Fibroblast of the aortic adventitia (primary cell): ENCODE measurements at places on chromosomes 4 and X.
A peak's percentile ranks its signal among the peaks of the same experiment; 100 is the strongest.

DNA sequence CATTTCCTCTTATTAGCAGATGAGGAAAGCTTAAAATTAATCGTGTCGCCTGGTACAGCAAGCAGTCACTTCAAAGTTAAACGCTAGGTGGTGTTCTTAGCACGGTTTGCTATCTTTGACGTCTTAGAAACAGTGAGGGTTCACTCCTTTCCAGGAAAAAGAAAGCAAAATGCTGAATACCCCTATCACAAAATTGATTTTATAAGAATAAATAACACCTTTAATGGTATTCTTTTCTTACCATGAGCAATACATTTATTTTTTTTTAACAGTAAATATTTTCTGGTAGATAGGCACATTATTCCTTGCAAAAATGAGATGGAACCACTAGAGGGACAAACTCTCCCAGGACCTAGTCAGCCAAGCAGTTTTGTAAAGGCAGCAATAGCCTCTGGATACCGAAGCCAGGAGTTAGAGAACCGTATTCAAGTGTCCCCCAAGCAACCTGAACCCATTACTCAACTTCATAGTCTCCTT, 153.9 kb downstream of the KDR start:
- peak; percentile 73 for DNase-seq

DNA sequence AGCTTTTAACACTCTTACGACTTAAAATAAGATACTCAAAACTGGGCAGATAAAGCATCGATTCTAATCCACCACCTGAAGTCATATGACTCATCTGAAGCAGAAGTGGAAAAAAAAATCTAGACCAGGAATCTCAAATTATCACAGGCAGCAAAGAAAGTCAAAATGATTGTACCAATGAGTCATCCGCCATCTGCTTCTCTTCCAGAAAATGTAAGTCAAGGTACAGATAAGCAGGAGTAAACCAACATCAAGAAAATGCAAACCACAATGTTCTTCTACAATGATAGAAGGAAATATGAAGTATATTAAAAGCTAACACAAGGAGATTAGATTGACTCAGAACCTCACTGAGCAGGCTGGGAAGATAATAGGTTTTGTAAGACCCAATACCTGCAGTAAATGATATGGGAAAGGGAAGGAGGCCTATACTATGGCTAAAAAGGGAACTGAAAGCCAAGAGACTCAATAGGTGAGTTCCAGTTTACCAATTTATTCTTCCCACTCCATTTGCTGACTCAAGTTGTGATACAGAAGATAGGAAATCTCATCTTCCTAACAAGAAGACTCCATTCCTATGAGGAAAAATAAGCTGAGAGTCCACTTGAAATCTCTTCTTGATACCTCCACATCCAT, 88.4 kb upstream of the TET2 start:
- peak; percentile 86 for DNase-seq

DNA sequence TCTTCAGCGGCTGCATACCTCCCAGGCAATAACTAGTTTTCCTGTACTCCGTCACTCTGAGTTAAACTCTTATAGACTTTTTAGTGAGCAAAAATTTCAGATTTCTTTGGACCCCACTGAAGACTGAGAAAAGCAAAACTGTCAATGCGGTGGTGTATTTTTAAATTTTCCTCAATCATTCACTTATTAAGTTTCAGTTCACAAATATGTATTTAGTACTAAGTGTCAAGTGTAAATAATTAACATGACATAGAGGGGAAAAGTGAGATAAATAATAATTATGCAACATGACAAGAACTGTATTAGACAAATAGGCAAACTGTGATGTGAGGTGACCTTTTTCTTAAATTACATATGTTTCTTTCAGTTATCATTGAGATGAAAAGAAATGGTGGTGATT, 124.4 kb downstream of the NAF1 start:
- no peak for DNase-seq

- DNase-seq, result no peak
Measured at GRCh38 chr4:1831331-1831730, 24.6 kb downstream of the LETM1 start.

- no peak for DNase-seq
Measured at GRCh38 chr4:128978985-128979384, 114.4 kb downstream of the SCLT1 start.

- peak; percentile 54 for DNase-seq
Measured at GRCh38 chr4:88720451-88721428, 23.1 kb upstream of the NAP1L5 start.

DNA sequence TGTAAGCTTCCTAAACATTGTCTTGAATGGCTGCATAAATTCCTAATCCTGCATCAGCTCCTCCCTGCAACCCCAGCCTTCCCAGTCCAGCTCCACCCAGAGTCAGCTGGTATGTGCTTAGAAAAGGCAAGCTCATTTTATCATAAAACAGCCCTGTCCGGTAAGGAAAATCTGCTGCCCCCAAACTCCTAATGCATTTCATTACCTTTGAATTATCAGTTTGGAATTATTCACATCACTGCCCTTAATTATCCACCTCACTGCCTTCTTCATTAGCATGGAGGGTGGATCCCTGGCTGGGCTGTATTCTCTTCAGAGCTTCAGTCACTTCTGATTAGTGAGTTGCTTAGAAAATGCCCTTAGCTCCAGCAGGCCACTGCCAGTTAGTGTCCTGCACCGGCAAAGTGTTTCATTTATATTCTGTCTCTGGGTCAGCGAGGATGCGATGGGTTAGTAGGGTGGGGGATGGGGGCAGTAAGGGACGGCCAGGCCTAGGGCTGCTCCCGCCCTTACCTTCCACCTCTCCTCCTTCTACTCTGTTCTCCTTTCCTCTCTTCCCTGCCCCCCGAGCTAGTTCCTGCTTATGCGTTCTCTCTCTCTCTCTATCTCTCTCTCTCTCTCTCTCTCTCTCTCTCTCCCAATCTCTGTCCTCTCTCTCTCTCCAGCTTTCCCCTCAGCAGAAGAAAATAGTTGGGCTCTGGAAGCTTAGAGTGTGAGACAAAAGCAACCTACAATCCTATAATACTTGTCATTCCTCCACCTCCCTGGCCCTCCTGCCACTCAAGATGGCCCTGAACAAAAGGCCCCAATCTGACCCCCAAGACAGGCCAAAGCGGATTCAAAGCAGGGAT, 174.8 kb upstream of the KLF3 start:
- peak; percentile 71 for DNase-seq

- peak; percentile 11 for DNase-seq
Measured at GRCh38 chrX:71909956-71910355, 689 bp upstream of the NHSL2 start.

DNA sequence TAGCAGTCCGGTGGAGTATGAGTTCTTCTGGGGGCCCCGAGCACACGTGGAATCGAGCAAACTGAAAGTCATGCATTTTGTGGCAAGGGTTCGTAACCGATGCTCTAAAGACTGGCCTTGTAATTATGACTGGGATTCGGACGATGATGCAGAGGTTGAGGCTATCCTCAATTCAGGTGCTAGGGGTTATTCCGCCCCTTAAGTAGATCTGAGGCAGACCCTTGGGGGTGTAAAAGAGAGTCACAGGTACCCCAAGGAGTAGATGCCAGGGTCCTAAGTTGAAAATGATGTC, 852 bp downstream of the MAGEH1 start:
- no peak for DNase-seq

GRCh38 chrX:100440006-100440405, 29.9 kb upstream of the PCDH19 start:
- no peak for DNase-seq

GRCh38 chr4:8681391-8681790, 88.8 kb downstream of the CPZ start:
- no peak for DNase-seq

- peak; percentile 21 for DNase-seq
Measured at GRCh38 chrX:147917700-147918695, 6.3 kb downstream of the FMR1 start.

- DNase-seq, result peak; percentile 69
Measured at GRCh38 chr4:139144161-139144859, 32.7 kb downstream of the ELF2 start.

- no peak for DNase-seq
Measured at GRCh38 chrX:155611302-155611701, 1.4 kb downstream of the TMLHE start.

DNA sequence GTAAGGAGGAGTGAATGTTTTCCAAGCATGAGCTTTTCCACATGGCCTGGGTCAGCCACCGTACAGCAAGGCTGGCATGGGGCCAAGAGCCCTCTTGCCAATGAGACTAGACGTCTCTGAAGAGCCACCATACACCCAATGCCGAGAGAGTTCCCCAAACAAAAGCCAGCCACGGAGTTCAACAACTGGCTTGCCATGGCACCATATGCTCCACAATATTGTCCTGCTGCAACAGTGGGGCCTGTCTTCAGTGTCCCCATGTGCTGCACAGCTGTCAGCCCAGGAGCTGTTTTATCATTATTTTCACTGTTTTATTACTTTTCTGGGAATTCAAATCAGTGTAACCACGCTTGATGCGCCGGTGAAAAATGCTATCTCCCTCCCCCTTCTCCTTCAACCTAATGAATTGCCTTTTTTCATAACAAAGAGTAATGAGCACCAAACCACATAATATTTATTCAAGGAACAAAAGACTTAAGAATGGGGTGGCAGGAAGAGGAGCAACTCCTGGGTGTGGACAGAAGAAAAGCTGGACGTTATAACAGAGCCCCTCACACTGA, 18.4 kb downstream of the MAML3 start:
- DNase-seq, result no peak

GRCh38 chr4:83075311-83076095, 39.0 kb downstream of the PLAC8 start:
- peak; percentile 72 for DNase-seq

- no peak for DNase-seq
Measured at GRCh38 chrX:74546984-74547383, 67.4 kb downstream of the RLIM start.

DNA sequence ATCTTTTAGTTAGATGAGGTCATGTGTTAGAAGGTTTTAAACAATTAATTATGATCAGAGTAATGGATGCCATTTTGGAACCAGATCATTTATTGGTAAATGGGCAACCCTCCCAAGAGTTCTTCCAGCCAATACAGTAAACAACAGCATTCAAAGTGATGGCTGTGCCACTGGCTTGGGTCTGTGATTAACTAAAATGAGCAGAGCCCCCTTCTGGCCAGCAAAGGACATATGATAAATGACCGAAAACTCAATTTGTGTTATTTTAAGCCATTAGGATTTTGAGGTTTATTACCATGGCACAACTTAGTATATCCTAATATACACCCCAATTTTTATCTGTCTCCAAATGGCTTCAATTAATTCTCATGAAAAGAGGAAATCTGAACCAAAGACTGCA, 90.8 kb upstream of the NPFFR2 start:
- DNase-seq, result peak; percentile 9

GRCh38 chr4:7844594-7844991, 95.1 kb downstream of the AFAP1 start:
- peak; percentile 99 for DNase-seq

- no peak for DNase-seq
Measured at GRCh38 chr4:98055800-98056501, 87.3 kb downstream of the STPG2 start.

GRCh38 chr4:106687026-106687425, 318.4 kb upstream of the GIMD1 start:
- DNase-seq, result peak; percentile 27

DNA sequence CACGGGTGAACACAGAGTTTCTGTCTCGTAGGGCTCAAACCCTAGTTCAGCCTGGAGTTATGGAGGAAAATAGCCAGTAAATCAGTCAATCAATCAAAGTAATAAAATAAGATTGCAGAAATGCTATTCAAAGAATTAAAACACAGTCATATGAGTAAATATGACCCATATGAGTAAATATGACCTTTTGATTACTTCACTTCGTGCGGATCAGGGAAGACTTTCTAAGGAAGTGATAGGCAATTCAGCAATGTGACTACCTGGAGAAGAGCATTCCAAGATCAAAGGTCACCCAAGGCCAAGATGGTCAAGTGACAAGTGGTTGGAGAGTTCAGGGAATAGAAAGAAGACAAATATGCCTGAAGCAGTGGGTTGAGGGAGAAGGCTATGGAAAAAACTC, 722.6 kb downstream of the ADGRL3 start:
- no peak for DNase-seq

GRCh38 chr4:79977131-79977840, 95.7 kb downstream of the ANTXR2 start:
- DNase-seq, result no peak

- DNase-seq, result no peak
Measured at GRCh38 chr4:26031704-26032103, 117.7 kb downstream of the SMIM20 start.

GRCh38 chr4:17385403-17385802, 126.5 kb downstream of the QDPR start:
- DNase-seq, result peak; percentile 47

GRCh38 chrX:153657161-153657560, 10.2 kb downstream of the DUSP9 start:
- no peak for DNase-seq

DNA sequence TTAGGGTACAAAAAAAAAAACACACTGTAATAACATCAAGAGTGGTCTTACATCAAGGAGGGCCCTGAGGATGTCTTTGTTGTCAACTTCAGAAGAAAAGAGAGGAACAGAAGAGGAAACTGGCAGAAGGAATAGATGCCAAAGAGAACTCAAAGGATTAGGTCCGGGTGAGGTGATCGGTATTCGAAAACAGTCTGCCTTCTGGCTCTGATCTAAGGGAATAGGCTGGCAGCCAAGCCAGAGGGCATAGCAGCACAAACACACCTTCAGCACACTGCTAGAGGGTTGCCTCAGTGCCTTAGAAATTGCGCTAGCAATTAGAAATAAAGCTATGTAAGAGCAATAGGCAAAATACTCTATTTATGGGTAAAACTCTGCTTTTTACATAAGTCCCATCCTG, 91.4 kb upstream of the TTC29 start:
- DNase-seq, result no peak

DNA sequence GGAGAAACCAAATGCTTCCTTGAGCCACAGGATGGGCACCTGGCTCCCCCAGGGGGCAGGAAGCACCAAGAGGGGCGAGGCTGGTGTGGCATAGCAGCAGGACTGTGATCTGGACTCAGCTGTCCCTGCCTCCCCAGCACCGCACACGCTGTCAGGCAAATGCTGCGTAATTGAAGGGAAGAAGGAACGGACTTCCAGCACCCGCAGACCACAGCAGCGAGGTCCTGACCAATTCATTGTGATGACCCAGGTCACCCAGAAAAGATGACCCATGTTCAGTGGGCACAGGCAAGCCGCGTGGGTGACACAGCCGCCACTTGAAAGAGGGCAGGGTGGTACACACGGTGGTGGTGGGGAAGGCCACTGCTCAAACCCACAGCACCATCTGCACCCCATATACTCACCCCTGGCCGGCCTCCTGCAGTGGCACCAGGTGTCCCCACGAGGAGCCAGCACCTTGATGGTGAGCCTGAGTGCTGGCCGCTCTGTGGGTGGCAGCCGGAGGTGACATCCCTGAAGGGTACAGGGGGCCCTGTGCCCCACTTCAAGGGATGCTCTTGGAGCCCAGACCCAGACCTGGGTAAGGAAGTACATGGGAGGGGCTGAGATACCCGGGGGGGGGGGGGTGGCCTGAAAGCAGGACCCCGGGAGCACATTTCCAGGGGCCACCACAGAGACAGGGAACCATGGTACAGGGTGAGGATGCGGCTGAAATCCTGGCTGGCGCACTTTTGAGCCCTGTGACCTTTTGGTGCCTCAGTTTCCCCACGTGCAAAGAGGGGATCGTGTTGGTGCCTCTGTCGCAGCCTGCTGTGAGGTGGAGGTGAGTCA, 11.5 kb downstream of the NAT8L start:
- no peak for DNase-seq

- no peak for DNase-seq
Measured at GRCh38 chr4:144283526-144283925, 143.0 kb upstream of the GYPA start.
